ENCODE measurements at places on chromosomes 2 and 18.

DNA sequence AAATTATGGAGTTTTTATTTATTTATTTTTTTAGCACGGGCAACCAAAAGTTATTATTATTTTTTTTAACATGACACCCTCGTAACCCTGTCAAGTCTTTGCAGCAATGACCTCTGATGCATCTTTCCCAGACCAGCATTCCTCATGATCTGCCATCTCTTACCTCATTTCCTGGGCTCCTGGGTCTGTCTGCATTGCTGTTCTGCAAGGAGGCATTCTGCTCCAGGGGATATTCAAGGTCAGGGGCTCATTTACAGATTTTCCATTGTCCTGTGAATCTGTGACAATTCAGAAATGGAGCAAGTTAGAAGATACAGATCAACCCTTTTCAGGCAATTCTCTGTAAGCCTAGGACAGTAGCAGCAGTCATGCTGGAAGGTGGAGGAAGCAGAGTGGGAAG is 43.0 kb downstream of the NGEF start:
- DNase-seq: no peak

DNA sequence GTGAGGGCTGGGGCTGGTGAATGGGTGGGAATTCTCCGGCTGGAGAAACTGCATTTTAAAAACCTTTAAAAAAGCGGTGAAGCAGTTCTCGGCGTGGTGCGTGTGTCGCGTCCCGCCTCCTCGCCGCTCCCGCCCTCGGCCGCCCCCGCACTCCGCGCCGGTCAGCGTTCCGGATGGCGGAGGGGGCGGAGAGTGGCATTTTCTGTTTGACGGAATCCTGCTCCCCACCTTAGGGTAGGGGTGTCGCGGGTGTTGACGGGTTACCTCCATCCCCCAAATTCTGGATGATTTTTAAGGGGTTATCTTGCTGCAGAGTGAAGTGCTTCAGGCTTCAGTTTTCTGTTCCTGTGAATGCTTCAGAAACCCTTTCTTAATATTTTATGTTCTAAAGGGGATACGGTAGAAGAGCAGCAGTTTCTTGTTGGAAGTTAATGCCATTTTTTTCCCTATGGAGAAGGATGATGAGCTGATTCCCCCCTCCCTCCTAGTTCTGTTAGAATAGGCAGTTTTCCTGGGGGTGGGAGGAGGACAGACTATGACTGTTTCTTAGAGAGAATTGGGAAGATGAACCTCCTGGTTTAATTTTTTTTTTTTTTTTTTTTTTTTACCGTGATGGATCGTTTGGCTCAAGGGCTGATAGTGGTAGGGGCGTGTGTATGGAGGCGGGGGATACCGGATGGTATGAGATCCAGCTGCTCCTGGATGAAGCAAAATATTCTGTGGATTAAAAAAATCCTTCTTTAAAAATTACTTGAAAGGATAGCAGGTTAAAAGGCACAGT is 756 bp downstream of the ABI2 start:
- peak; percentile 17 for DNase-seq

GRCh38 chr18:79064228-79064627 is 5.0 kb upstream of the ATP9B start:
- no peak for DNase-seq

DNA sequence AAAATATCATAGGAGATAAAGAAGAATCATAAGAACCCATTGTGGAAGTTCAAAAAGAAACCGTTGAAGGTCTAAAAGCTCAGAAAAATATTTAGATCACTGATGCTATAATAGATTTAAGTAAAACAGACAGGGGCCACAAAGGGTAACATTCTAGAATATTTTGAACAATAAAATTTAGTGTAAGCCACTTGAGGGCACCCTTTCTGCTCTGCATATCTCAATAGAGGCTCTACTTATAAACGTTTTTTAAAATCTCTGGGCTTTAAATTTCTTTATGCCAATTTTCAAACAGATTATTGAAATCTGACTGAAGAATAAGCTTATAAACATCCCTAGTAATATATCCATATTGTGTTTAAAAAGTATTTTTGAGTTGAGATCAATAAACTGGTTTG is 57.6 kb upstream of the IL1RL1 start:
- no peak for DNase-seq

- DNase-seq: peak; percentile 64
Observed at GRCh38 chr2:54557601-54558187, 101.6 kb downstream of the SPTBN1 start.

GRCh38 chr18:66638856-66639629 is 35.2 kb upstream of the CDH19 start:
- DNase-seq: no peak

GRCh38 chr18:77911971-77912605 is 662.4 kb downstream of the GALR1 start:
- DNase-seq: no peak

- DNase-seq: peak; percentile 67
Observed at GRCh38 chr2:27890924-27891672, 569 bp downstream of the BABAM2 start.

- DNase-seq: no peak
Observed at GRCh38 chr2:240112914-240113690, 23.0 kb downstream of the COPS9 start.

DNA sequence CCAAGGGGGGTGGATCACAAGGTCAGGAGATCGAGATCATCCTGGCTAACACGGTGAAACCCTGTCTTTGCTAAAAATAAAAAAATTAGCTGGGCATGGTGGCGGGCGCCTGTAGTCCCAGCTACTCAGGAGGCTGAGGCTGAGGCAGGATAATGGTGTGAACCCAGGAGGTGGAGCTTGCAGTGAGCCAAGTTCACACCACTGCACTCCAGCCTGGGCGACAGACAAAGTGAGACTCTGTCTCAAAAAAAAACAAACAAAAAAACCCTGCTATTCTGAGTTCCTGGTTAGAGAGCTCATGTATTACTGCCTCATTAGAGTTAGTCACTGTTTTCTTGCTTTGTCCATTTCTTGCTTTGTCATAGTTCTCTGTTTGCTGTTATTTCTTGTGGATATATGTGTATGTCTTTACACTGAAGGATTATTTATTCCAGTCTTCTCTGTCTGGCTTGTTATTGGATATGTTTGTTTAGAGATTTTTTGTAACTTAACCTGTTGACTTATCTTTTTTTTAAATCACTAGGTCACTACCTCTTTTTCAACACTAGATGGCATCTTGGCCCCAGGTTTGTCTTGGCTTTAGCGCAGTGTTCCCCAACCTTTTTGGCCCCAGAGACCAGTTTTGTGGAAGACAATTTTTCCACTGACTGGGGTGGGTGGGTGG is 17.0 kb downstream of the TTLL4 start:
- no peak for DNase-seq

DNA sequence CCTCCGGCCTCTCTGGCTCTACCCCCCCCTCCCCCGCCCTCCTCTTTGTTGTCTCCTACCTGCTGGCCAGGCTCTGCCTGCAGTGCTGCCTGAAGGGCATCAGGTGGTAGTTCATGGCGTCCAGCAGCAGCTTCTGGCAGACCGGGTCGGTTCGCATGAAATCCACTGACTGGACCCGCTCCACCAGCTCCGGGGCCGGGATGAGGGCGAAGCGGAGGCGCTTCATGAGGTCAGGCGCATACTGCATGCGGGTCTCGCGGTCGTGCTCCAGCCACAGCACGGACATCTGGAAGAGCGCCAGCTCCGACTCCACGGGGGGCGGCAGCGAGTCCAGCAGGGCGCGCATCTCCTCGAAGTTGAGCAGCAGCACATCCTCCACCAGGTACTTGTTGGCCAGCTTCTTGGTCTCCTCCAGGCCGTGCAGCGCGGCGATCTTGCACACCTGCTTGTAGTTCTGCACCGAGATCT is 3.2 kb downstream of the KLHL14 start:
- DNase-seq: no peak

DNA sequence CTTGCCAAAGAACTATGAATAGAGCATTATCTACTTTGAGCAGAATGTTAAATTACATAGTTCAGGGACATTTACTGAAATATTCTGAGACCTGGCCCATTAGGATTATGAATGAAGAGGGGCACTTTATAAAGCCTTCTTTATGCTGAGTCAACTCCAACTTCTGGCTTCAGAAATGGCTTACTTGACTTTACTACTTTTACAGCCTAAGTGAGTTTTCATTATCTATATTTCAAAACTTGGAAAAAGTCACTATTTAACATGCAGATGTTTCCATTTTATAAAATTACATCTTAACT is 37.7 kb downstream of the SESTD1 start:
- DNase-seq: no peak

- DNase-seq: no peak
Observed at GRCh38 chr2:174877301-174877700, 113.0 kb upstream of the CHRNA1 start.

DNA sequence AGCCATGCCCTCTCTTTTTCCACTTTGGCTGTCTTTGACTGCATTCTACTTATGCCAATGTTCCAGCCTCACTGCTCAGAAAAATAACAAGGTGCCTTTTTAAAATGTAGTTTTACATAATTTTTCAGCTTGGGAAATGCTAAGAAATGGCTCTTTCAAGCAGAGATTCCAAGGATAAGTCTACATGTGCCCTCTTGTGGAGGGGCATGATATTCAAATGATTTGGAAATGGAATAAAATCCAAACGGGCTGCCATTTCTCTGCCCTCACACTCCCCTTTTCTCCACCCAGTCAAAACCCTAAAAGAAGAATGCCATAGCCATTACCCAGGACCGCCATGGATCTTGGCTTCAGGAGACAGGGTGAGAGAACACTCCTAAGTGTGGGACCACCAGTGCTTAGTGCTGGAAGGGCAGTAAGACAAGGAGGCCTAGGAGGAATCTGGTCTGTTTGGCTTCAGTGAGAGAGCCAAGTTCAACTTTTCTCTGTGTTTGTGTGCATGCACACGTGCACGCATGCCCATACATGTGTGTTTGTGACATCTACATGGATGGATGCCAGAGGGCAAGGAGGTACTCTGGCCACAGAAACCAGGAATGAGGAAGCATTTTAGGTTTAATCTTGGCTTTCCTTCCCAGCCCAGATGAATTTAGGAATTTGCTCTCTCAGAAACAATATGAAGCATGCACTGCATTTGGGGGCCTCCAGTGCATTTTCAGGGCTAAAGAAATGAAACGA is 174.0 kb upstream of the SLC14A2 start:
- DNase-seq: no peak

GRCh38 chr2:43139996-43140621 is 86.3 kb downstream of the ZFP36L2 start:
- no peak for DNase-seq

- DNase-seq: no peak
Observed at GRCh38 chr2:183063083-183063482, 15.5 kb upstream of the DUSP19 start.

GRCh38 chr2:3606370-3607201 is 11.7 kb downstream of the COLEC11 start:
- no peak for DNase-seq

- no peak for DNase-seq
Observed at GRCh38 chr2:107747964-107748583, 78.6 kb upstream of the RGPD4 start.

DNA sequence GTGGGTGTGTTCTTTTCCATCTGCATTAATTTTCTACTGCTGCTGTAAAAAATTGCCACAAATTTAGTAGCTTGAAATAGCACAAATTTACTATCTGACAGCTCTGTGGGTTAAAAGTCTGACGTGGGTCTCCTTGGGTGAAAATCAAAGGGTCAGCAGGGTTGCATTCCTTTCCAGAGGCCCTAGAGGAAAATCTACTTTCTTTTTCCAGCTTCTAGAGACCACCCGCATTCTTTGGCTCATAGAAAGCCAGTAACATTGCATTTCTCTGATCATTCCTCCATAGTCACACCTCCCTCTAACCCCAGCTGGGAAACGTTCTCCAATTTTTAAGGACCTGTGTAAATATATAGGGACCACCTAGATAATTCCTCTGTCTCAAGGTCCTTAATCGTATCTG is 128.8 kb downstream of the ATL2 start:
- no peak for DNase-seq

DNA sequence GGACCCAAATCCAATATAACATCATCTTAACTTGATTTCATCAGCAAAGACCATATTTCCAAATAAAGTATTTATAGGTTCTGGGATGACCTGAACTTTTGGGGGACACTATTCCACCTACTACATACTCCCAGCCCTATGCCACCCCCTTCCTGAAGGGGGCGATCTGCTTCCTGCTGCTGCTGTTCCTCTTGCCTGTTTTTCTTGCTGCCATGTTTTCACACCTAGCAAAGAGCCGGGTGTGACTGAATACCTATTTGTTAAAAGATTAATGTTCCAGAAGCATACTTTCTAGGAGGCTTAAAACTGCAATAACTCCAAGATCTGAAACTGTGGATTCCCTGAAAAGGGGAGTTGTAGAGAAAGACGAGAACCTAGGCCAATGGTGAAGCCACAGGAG is 89.7 kb downstream of the ICOS start:
- DNase-seq: no peak

DNA sequence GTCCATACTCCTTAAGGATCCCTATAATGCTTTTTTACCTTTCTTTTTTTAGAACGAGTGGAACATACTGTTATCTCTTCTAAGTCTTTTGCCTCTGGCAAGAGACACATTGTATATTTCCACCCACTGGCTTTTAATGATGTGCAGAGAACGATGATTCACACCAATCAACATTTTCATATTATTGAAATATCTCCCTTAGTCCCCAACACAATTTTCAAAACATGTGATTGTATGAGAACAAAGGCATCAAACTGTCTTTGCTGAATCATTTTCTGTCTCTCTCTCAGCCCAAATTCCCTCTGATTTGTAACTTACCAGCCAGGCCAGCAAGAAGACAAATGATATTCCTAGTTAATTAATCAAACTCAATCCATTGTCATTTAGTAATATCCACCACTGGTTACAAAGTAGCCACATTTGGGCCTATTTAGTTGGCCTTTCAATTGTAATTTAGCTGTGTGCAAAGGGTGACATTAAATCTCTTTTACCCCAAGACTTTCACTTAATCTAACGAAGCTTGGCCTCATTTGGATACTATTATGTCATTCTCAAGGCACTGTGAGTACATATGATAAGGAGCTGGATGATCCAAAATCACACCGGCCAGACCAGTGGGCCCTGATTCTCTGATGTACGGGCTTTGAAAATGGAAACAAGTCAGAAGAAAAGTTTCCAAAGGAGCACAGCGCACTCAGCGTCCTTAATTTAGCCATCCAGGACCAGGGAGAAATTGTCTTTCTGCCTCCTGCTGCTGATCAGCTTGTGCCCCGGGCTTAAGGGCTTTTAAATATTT is 185.1 kb downstream of the SCG2 start:
- DNase-seq: no peak

DNA sequence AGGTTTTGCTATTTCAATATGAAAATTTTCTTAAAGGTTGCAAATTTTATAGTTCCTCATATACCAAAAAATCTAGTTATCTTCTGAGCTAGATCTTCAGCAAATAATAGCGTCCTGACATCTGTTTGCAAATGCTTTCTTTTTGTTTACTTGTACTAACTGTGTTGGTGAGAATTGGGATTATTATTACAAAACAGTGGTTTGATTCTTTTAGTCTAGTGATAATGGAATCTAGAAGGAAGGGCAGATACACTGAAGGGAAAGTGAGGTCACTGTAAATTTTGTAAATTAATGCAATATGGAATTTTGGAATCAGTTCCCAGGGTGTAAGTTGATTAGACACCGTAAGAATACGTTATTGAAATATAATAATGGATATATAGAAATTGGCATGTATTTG is 36.2 kb upstream of the NT5C1B start:
- DNase-seq: no peak

Data from stimulated activated CD4-positive, alpha-beta T cell treated with anti-CD3 and anti-CD28 coated beads, Interleukin-1b, Interleukin-23, amount 100 ng/mL, for 4 hours (primary cell).